NCI-H1436 (cell line): ENCODE measurements at places on chromosomes 1 and 21.

- no peak for DNase-seq
Observed at GRCh38 chr1:145782272-145783099, 41.4 kb downstream of the RNF115 start.

DNA sequence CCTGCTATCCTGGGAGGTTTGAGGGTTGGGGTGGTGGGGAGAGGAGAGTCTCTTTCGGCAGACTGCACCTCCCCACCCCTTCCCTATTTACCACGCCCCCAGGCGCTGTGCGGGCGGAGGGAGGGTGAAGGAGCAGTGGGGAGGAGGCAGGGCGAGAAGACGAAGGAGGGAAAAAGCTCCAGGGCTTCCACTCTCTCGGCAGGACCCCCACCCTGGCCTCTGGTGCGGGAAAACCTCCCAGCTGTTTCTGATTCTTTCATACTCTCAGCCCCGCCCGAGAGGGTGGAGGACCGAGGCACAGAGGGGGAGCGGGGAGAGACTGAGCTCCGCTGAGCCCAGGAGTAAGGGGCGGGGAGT lies 866 bp upstream of the WNT2B start:
- DNase-seq: no peak

DNA sequence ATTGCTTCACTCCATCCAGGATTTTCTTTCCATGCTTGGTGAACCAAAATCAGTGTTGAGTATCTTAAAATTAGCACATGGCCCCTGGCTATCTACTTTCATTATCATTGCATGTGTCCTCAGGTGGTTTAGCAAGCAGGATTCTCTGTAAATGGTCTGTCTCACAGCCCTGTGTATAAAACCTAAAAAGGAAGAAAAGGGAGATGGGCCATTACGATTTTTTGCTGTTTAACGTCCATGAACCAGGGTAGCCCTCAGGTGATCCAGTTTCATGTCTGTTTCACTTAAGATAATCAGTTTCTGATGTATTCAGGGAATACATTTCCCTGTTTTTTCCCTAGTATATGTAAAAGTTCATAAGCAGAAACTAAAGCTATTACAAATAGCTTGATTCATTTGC lies 238.2 kb downstream of the NFIA start:
- DNase-seq: no peak

- no peak for DNase-seq
Observed at GRCh38 chr1:183414365-183414764, 3.8 kb downstream of the NMNAT2 start.

GRCh38 chr1:15347182-15347581 lies 62.5 kb upstream of the EFHD2 start:
- no peak for DNase-seq

DNA sequence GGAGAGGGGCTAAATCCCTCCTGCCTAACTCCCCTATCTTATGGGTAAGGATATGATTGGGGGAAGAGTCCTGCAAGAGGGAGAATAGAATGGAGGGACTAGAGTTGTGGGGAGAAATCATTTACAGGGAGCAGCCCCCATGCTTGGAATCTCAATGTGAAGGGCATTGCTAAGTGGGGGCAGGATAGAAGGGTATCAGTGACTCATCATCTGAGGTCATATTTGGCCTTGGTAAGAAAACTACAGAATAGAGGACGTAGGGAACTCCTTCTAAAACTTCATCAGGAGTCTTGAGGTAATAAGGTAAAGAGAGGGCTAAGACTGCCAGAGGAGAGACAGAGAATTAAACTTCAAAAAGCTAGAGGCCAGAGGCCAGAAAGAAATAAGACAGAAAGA lies 487 bp downstream of the HJV start:
- DNase-seq: no peak

DNA sequence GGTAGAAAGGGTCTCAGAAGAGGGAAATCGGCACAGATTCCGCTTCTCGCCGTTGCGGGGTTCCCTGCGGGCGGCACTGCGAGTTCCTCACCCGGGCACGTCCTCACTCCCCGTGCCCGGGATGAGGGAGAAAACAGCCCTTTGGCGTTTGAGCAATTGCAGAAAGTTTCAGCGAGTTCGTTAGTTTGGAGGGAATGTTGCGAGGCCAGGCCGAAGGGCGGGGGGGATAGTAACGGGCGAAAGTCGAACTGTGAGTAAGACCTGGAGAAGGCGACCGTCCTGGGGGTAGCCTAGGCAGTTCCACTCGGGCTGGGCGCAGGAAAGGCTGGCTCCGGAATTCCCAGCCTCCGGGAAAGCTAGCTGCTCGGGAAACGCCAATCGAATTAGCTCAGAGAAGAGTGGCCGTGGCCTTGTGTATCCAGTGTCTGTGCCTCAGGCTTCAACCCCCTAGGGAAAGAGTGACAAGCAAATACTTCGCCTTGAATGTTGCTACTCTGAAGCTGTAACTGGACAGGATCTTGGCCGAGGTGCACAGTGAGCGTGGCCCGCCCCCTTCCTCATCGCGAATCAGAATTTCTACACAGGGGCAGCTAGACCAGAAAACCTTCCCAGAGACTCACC lies 787 bp downstream of the PTGFR start:
- no peak for DNase-seq

DNA sequence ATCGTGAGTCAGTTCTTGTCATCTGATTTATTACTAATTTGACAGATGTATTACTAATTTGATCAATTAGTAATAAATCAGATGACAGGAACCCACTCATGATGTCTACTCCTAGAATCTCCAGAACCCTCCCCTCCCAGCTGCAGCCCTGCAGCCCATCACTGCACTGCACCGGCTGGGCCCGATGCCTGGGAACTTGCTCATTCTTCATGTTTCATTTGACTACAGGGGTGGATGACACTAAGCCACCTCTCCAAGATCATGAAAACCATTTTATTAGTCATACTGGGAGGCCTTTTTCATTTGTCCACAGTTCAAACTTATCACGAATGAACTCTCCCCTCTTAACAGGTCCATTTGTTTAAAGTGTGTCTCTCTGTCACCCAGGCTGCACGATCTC lies 41.0 kb downstream of the KCNH1 start:
- DNase-seq: no peak

- peak; percentile 52 for DNase-seq
Observed at GRCh38 chr1:56709269-56709880, 64.3 kb downstream of the PRKAA2 start.

- DNase-seq: no peak
Observed at GRCh38 chr21:31447505-31447904, 103.4 kb upstream of the TIAM1 start.

DNA sequence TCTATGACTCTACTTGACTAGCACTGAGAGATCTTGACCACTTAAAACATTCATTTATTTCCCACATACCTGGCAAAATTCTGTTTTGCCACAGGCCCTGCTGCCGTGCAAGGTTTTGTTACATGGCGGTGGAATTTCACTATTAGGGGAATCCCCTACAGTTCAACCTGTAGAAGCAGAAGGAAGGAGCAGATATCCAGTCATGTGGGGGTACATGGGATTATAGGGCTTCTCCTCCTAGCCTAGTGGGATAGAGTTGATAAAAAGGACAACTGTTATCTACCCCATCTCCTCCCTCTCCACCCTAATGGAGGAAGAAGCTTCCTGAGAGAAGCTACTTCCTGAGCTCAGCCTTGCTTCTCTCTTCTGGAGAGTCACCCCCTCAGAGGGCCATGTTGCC lies 17.7 kb upstream of the PROK1 start:
- DNase-seq: no peak

DNA sequence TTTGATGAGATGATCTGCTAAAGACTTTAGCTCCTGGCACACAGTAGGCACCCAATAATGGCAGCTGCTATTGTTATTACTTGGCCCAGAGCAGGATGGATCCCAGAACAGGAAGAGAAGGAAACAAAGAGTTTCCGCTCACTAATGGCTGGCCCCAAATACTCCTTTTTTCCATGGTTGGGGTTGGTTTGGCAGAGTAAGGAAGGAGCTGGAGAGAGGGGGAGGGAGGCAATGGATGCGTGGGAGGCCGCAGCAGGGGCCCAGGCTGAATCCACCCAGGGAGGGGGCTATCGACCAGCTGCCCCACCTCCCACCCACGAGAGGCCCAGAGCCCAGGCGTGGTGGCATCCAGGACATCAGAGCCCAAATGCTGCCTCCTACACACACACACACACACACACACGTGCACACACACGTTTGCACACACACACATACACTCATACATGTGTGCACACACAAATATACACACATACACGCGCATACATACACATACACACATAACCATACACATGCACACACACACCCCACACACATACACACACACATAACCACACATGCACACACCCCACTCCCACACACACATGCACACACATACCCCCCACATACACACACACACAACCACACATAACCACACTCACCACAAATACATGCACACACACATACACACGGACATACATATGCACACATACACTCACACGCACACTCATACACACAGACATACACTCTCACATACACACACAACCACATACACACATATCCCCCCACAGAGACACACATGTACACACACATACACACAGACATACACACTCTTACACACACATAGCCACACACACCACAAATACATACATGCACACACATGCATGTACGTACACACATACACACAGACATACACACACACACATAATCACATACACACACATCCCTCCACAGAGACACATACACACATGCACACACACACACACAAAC lies 25.2 kb downstream of the C1QB start:
- DNase-seq: no peak

DNA sequence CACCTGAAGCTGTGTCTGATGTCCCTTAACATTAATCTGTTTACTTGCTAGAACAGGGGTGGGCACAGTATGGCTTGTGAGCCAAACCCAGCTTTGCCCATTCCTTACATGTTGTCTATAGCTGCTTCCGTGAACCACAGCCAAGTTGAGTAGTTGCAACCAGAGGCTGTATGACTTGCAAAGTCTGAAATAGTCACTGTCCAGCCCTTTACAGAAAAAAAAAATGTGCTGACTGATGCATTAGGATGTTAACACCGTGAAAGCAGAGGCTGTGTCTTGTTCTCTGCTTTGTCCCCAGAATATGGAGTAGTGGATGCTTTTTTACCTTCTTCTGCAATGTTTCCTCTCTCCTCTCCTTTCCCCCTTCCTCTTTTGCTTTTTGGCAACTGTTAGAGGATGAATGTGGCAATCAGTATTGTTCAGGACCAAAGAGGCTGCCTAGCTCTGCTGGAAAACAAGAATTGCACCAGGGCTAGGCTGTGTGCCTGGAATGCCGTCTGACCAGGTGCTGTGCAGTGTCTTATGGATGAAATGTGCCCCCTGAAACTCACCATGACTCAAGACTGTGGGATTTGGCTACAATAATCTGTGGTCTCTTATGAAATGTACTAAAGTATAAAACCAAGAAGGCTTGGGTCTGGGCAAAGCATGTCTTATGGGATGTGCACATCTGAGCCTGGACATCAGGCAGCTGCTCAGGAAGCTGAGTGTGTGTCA lies 79.6 kb upstream of the GCLM start:
- DNase-seq: no peak

DNA sequence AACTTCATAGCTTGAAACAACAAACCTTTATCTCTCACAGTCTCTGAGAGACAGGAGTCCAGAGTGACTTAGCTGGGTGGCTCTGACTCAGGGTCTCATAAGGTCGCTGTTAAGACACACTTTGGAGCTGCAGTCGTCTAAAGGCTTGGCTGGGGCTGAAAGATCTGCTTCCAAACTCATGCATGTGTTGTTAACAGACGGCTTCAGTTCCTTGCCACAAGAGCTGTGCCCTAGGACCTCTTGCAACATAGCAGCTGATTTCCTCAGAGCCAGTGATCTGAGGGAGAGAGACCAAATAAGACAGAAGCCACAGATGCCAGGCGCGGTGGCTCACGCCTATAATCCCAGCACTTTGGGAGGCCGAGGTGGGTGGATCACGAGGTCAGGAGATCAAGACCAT lies 176.8 kb downstream of the DISC1 start:
- no peak for DNase-seq

DNA sequence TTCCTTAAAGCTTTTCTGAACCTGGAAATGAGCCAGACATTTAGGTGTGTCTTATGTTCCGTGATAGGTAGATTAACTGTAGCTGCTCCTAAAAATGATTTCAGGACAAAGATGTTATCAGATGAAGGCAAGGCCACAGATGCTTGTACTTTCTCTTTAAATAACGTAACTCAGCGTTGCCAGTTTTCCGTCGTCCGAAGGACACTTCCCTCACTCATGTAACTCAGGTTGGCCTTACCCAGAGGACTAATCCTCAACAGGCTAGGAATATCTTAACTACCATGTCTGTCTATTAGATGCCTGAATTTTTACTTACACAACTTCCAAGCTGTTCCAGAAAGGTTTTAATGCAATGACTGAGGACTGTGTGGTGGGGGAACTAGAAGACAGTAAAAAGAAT lies 35.4 kb upstream of the FAM89A start:
- no peak for DNase-seq
